ENCODE measurements at places on chromosomes 3 and 15.

DNA sequence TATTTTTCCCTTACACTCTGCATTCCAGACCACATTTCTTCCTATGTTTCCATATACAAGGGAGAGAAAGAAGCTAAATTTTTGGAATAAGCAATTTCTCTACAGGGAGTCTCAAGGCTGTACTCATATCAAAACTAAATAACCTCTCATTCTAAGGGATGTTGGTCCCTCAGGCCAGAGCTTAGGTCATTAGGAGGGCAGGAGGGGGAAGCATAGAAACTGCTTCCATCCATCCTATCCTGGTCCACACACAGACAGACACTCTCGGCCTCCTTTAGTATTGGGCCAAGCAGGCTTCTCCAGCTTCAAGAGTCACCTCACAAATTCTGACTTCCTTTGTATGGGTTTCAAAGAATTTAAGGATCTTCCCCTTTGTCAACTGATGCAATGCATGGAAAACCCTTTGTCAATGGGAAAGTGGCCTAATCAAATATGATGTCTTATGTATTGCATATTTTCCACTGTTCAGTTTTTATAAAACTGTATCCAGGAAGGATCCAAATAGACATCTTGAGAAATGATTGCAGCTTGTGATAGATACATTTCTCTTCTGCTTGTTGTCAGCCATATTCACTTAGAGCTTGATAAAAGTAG, 140.7 kb upstream of the RARB start:
- no peak for DNase-seq

DNA sequence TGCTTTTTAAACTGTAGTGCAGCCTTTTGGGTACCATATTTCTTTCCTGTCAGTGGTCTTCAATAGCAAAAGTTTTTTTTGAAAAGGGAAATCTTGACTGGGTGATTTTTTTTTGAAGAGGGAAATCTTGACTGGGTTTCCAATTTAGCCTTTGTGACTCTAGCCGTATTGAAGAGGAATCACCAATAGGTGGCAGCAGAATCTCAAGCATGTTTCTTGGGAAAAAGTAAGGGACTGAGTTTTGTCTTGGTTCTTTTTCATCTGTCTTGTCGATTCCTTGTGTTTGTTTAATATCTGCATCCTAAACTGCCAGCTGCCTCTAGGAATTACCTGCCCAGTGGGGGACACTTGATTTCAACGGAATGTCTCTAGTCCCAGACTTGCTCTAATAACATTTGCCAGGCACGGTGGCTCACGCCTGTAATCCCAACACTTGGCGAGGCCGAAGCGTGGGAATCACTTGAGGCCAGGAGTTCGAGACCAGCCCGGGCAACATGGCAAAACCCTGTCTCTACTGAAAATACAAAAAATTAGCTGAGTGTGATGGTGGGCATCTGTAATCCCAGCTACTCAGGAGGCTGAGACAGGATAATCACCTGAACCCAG, 89.2 kb downstream of the RBPMS2 start:
- no peak for DNase-seq

DNA sequence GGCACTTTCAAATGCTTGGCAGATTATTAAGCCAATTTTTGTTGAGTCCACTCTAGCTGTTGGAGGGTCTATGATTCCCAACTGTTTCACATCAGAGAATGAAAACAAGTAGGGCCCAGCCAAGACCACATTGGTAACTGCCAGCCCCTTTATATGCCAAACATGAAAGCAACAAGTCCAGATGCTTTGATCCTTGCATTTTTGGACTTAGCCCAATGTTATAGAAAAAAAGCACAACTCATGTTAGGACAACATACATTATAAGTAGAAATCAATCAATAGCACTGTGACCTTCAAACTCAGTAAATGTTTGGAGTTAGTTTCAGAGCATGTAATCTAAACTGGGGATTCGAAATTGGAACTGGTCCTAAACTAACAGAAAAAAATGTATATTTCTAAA, 674.7 kb downstream of the MECOM start:
- DNase-seq, result no peak

- DNase-seq, result no peak
Observed at GRCh38 chr3:183435661-183436060, 7.2 kb upstream of the MCF2L2 start.

DNA sequence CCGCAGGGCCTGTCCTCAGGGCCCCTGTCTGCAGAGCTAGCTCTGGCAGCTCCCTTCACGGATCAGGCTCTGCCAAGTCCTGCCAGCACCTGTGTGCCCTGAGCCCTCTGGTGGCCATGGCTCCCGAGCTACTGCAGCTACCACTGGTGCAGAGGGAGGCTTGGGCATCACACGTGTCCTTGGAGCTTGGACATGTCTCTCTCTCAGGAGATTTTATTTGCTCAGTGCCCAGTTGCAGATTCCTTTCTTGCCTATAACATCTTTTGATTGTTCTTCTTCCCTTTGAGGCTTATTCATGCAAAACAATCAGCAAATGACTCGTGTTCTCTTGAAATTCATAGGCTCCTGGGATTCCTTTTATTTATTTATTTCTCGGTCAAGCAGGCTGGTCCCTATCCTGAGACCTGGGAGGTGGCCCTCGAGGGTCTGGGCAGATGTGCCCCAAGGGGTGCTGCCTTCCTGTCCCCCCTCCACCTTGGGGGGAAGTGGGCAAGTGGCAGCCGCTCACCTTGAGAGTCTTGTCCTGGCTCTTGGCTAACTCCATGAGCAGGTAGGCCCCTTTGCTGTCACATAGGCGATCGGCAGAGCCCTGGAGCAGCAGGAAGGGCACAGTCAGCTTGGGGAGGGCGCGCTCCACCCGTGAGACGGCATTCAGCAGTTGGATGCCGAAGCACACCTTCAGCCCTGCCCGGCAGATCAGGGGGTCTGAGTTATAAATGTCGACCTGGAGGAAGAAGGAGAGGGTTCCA, 21.9 kb downstream of the ABTB1 start:
- DNase-seq, result peak; percentile 36

GRCh38 chr15:71103102-71103676, 12.1 kb upstream of the THSD4 start:
- no peak for DNase-seq

DNA sequence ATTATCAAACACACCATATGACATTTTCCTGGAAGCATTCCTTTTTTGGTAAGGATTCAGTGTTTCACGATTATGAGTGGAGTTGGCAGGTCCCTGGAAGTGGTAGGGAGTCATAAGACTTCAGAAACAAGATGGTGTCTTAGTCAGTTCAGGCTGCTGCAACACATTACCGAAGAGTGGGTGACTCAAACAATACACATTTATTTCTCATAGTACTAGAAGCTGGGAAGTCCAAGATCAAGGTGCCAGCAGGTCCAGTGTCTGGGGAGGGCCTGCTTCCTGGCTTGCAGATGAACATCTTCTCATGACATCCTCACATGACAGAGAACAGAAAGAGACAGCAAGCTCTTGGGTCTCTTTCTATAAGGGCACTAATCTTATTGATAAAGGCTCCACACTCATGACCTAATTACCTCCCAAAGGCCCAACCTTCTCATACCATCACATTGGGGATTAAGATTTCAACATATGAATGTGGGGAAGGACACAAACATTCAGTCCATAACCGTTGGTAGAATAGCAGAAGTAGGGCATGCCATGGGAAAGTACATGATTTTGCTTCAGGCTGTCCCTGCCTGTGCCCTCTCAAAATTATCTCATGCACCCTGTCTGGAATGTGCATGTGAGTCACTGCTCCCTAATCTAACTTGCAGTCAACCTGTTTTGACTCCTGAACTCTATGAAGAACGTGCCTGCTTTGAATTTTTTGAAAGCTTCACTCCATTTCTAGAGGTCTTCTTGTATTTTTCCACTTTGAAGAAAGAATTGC, 72.5 kb downstream of the GTPBP8 start:
- DNase-seq, result no peak

- DNase-seq, result no peak
Observed at GRCh38 chr15:82880704-82881103, 71.3 kb downstream of the WHAMM start.

DNA sequence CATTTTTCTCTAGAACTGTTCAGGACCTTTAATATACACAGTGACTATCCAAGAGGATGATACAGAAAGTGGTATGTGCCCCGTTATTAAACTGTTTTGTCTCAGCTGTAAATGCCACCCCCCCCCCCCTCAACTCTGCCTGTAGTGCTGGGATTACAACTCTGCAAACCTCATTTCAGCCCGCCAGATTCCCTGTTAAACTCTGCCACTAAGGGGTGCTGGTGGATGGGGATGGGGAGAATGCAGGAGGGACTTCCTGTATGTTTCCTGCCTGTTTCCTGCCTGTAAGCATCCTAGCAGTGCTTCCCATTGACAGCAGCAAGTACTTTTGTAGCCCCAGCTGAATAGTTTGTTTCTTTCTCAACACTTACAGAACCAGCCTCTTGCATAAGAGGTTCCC, 301.7 kb upstream of the RORA start:
- DNase-seq, result no peak

DNA sequence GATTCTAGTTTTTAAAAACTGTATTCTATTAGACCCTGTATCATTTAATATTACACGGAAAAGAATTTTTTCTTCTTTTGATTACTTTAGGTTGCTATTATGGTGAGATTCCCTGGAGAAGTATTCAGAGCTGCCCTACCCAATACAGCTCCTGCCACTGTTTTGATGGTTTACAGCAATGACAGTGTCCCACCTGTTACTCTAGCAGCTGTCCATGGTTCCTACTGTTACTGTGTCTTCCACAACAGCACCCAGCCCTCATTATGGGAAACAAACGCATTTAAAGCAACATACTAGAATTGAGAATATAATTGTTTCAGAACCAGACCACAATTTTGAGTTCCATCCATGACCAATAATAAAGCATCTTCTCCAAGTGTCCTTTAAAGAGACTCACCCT, 450.7 kb downstream of the SHQ1 start:
- DNase-seq, result no peak

DNA sequence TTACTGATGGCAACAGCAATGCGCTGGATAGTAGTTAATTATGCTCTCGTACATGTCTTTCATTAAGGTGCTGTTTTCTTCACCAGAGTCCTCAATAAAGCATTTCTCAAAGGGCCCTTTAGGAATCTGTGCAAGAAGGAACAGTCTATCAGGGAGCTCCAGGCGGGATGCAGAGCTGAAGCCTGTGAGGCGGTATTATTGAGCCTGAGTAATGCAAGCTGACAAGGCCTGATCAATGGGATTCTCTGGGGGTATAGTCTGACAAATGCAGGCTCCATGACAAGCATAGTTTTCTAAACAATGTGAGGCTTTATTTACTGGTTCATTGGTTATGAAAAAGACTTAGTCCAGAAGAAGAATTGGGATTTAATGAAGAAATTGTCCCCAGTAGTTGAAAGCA, 530.9 kb upstream of the CBLB start:
- DNase-seq, result no peak

DNA sequence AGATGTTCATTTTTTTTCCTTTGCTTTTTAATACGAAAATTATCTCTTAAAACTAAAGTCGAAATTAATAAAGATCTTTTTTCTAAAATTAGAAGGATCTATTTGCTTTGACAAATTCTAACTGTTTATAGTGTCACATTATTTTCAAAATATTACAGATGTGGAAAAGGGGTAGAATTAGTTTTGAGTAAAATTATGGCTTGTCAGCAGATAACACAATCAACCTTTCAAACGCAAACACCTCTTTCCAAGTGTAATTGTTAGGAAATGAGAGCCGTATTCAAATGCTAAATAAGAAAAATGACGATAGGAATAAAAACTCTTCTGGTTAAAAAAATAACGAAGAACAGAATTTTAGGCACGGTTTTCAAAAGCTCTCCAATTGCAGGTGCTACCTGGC, 704.7 kb downstream of the NLGN1 start:
- DNase-seq, result no peak

- DNase-seq, result no peak
Observed at GRCh38 chr15:29805043-29805707, 17.1 kb downstream of the TJP1 start.

DNA sequence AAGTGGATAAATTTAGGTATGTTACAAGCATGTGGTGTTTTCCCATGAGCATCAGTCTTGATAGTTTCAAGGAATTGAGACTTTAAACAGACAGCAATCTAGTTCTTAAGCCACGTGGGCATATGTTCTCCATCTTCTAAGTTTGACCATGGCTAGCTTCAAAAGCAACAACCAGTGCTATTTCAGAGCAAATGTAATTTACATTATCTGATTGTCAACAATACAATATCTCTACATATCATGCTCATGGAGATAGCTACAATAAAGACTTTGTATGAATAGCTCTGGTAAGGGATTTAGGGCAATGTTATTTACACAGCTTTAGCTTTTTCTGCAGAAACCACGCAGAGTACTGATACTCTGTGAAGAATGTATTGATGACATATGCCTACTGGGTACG, 38.8 kb upstream of the PDZRN3 start:
- DNase-seq, result no peak

- DNase-seq, result no peak
Observed at GRCh38 chr3:59920822-59921221, 871.0 kb upstream of the CFAP20DC start.

GRCh38 chr3:52372822-52373504, 56.8 kb downstream of the DNAH1 start:
- DNase-seq, result no peak

GRCh38 chr3:126370055-126370454, 12.8 kb upstream of the KLF15 start:
- no peak for DNase-seq

DNA sequence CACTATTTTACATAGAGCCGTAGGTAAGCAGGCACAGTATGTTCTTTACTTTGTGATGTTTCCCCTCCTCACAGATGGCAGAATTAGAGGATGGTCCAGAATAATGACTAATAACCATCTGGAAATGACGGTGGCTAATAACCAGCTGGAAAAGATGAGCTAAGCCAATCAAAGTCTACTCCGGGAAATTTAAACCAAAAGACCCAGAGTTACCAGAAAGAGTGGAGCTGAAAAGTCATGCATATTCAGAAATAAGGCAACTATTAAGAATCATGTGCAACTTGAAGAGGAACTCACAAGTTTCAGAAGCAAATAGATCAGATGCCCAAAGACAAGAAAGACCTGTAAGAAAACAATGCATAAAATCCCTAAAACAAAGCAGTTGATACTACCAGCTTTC, 33.6 kb downstream of the DMXL2 start:
- DNase-seq, result no peak

DNA sequence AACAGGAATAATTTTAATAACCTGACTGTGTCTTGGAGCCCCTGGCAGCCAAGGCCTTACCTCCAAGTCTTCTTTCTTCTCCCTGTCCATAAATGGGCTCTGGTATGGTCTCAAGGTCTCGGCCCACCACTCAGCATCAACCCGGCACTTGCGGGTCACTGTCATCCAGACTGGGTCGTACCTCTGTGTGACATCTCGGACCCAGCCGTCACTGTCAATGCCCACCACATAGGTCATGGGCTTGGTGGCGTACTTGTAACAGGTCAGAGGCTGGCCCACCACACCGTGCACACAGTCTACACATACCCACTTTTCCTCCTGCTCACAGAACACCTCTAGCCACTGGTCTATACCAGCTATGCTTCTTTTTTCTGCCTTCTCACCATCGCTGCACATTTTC, 20.4 kb downstream of the XPC start:
- DNase-seq, result no peak

GRCh38 chr3:159605101-159605500, 383.5 kb upstream of the IL12A start:
- DNase-seq, result no peak

Measured in activated T-cell treated with anti-CD3 and anti-CD28 coated beads for 1 hour (primary cell).